Activated CD4-positive, alpha-beta T cell treated with anti-CD3 and anti-CD28 coated beads, Interleukin-2, amount 50 U/mL, for 48 hours (primary cell): ENCODE measurements at places on chromosomes 2 and 18.

DNA sequence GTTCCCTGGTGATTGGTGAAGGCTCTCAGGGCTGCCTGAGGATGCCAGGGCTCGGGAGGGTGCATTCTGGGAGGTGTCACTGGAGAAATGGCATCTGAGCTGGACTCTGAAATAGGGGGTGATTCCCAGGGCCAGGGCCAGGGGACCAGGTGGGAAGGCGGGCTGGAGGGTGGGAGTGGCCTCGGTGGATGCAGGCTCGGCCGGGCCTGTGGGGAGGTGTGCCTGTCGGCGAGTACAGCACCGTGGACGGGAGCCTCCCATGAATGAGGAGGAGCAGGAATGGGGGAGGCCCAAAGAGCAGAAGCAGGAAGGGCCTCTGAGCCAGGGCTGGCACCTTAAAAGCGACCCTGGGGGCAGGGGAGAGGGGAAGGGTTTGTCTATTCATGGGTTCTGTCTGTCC, 116.8 kb downstream of the GBX2 start:
- DNase-seq = no peak

DNA sequence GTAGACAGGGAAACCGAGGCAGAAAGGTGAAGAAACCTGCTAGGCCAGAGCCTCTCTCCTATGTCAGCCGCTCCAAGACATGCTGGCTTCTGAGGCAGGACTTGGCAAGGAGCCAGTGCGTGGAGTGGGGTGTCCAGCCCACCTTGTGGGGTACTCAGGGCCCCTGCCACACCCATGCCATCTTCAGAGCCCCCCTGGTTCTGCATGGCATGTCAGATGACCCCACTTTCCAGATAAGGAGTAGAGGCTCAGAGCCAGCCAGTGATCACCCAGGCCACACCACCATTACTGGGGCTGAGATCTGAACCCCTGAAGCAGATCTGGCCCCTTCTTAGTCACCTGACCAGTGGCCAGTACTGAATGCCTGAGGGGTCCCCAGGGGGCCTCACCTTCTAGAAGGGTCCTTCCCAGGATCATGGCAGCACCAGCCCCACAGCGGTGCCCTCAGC, 14.7 kb downstream of the CROCC2 start:
- no peak for DNase-seq

- DNase-seq = no peak
Measured at GRCh38 chr2:75801234-75801982, 90.7 kb upstream of the GCFC2 start.

GRCh38 chr2:11160731-11161455, 5.6 kb downstream of the SLC66A3 start:
- peak; percentile 19 for DNase-seq

DNA sequence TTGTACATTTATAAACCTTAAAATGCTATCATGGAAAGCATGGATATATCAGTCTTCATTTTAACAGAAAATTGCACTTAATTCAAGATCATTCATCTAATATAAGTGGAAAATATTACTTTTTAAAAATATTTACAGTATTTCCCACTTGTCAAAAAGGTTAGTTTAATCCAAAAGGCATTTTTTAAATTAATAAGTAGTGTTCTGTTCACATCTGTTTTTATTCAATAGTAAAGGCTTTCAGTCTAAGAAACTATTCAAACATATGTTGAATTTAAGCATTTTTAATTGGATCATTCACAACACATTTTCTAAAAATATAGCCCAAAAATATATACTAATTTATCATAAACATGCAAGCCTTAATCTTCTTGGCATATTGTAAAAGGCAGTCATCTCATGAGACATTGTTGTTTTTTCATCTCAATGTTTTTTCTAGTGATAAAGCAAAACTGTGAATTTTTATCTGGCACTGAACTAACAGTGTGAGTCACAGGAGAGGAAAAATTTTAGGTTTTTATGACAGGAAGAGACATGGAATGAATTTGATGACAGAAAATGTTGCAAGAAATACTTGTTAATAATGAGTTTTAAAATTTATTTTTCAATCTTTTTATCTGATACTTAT, 1642.5 kb upstream of the TMEFF2 start:
- no peak for DNase-seq
